ENCODE measurements at places on chromosomes 6 and 20.

DNA sequence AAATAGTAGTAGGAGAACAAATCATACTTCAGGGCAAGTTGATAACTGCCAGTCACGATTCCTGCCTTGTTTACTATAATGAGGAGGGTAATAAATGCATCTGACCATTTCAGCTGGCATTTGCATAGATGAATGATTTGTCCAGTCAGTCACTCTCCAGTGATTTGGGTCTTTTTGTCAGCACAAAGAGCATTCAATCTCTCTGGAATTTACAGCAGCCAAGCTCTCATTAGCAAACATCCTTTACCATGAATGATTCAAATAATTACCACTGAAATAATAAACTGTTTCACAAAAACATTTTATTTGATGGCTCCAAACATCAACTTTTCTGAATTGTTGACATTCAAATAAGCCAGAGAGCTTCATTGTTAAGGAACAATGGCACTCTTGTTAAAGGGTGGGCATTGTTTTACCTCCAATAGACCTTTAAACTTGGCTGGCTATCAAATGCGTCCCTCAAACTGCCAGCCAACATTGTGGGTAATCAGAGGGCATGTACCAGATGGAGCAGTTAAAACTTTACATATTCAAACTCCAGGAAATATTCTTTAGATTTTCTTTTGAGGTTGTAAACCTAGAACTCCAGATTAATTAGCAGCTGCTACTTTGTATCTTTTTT lies 30.0 kb upstream of the FBXL4 start:
- DNase-seq, result no peak

- DNase-seq, result no peak
Measured at GRCh38 chr6:13538084-13538483, 36.3 kb upstream of the SIRT5 start.

DNA sequence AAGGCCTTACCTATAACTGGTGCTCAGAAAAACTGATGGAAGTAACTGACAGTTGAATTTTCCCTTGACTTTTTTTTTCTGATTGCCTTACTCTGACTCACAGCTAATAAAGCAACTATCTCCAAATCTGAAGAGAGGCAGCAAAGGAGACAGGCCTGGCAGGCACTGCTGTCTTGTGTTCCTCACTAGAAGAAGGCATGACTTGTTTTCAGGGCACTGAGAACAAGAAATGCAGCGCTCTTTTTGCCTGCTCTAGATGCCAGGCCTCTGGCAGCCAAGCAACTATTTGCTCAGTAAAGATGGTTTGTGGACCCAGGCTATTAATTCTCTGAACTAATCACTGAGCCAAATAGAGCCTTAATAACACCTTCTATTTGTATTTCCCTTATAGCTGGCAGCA lies 155.1 kb downstream of the PRDM13 start:
- no peak for DNase-seq

DNA sequence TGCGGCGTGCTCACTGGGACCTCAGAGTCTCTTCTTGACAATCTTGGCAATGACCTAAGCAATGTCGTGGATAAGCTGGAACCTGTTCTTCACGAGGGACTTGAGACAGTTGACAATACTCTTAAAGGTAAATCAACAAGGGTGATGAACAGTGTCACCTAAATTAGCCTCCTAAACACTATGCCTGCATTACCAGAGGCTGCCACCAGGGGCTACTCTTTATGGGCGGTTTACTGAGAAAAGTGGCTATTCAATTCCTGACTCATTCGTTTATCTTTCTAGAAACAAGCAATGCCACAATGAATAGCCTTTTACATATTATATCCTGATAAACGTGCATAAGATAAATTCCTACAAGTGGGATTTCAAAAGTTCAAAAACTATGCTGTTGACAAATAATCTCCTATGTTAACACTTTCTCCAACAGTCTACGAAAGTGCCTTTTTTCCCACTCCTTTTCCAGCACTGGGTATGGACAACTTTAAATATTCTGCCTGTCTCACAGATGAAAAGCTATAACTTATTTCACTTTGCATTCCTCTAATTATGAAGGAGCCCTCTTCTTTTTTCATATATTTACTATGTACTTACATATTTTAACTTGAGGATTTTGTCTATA lies 1.3 kb downstream of the BPIFA2 start:
- DNase-seq, result no peak

- DNase-seq, result no peak
Measured at GRCh38 chr20:49310705-49311104, 32.8 kb upstream of the ZNFX1 start.

GRCh38 chr20:35023624-35024023 lies 68.0 kb downstream of the MYH7B start:
- DNase-seq, result no peak

DNA sequence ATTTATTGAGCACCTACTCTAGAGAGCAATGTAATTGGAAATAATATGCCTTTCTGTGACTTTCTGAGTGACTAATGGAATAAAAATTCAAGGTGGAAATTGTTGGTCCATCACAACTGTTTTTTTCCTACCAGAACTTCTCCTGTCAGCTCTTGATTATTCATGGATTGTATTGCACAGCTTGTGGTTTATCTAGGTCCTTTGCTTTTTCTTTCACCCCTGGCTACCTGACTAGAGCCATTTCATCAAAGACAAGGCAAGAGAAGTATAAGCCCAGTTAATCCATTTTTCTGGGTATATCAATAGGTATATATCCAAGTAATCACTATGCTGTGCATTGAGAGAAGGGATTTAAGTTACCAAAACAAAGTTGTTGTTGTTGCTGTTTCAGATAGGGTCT lies 168.4 kb downstream of the MMS22L start:
- DNase-seq, result no peak

GRCh38 chr20:33783256-33783655 lies 27.9 kb upstream of the CHMP4B start:
- DNase-seq, result no peak

DNA sequence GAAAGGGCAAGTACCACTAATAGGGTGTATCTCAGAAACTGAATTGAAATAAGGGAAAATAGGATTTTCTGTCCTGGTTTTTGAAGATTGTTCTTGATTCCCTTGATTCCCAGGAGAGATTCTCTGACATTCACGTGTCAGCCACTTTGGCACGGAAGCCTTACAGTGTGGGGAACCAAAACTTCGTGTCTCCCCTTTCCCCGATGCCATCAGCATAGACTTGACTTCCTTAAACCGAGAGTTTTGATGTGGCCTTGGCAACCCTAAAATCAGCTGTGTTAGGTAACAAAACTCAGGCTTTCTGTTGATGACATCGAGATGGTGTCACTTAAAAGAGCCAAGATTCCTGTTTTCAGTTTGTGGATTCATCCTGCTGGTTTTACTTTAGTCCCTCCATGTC lies 7.5 kb downstream of the HMGN4 start:
- no peak for DNase-seq
